ENCODE measurements at places on chromosomes 7 and 10.

DNA sequence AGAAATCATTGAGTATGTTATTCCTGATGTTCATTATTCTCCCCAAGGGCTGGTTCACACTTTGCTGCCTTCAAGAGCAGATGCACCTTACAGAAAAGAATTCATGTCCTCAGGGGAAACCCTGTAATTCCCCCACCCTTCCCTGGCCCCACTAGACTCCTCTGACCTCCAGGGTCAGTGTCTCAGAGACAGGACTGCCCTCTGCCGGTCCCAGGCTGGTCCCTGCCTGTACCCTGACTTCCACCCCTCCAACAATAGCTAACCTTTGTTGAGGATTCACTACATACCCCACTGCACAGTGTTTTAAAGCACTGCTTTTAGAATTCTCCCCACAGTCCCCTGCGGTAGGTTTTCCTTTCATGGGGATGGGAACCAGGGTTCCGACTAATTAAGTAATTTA, 4.4 kb upstream of the SEPHS1 start:
- no peak for DNase-seq

- DNase-seq, result no peak
Observed at GRCh38 chr7:140922741-140923345, 1.9 kb downstream of the BRAF start.

GRCh38 chr10:128704716-128705115, 578.5 kb upstream of the MKI67 start:
- no peak for DNase-seq

GRCh38 chr10:79167537-79167936, 98.8 kb downstream of the ZMIZ1 start:
- DNase-seq, result no peak

- no peak for DNase-seq
Observed at GRCh38 chr10:86377797-86378146, 11.2 kb upstream of the GRID1 start.

DNA sequence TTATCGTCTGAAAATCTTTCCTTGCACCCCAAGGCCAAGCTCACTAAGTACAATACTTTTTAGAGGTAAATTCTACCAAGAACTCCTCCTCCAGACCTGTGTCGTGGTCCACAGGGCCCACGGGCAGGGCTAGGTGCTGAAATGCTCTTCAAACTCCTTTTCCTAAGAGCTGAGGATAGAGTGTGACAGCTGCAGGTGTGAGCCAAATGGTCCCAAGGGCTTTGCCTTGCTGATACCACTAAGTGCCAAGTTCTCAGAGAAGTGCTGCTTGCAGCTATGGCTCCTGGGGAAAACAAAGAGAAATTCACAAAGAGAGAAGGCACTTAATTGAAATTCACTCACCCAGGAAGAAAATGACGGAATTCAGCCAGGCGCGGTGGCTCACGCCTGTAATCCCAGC, 868.9 kb upstream of the AUTS2 start:
- DNase-seq, result no peak

- no peak for DNase-seq
Observed at GRCh38 chr10:100980311-100980710, 7.0 kb downstream of the MRPL43 start.

DNA sequence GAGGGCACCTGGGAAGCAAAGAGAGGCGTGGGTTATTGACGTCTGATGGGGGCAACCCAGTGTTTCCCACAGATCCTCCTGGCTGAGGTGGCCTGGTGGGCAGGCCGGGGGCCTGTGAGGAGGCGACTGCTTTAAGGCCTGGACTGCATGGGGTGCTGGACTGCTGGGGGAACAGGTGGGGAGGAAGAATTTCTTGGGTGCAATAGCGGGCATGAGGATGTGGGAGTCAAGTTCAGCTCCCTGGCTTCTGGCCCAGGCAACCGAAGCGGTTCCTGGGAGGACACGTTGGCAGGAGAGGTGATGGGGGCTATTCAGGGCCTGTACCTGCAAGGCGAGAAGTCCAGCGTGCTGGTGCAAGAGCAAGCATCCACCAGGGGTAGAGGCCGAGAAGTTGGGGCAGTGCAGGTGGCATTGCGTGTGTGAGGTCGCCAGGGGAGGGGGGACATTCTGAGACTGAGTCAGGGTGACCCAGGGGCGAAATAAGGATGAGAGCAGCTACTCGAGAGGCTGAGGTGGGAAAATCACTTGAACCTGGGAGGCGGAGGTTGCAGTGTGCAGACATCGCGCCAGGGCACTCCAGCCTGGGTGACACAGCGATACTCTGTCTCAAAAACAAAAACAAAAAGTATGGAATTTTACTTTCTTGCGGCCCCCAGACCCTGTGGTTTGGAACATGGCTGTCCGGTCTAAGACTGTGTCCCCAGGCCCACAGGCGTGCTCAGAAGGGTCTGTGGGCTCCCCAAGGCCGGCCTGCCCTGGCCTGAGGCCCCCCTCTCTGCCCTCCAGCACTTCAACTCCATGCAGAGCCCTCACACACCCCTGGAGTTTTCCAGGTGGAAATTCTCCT, 53.6 kb upstream of the ELN start:
- DNase-seq, result no peak

DNA sequence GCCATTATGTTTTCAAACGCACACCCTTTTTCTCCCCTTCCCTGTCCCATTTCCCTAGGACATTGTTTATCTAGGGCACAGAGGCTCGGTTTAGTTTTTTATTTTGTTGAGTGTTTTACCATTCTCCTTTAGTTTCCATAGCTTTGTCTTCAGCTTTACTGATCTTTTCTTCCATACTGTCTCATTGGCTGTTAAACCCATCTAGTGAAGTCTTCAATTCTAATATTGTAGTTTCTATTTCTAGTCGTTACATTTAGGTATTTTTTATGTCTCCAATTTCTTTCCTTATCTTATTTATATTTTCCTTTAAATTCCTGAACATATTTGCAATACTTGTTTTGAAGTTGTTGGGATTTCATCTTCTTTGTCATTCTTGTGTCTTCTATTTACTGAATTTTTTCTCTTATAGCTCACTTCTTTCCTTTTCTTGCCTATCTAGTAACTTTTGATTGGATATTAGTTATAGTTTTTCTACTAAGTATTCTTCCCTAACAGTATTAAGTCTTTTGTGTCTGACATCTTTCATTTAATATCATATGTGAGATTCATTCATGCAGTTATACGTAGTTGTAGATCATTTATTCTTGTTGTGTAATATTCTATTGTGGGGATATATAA, 41.0 kb upstream of the SH2D4B start:
- no peak for DNase-seq

GRCh38 chr10:35353805-35354204, 17.5 kb downstream of the CCNY start:
- no peak for DNase-seq
